HT1080 (cell line): ENCODE measurements at places on chromosomes 7 and 10. TPM values are rescaled to one million over a fixed set of nuclear protein-coding genes. Genes with fewer than 3 reads are reported as not detected.

CFAP43 gene
- total RNA-seq = not detected in 2 replicates

NSUN6 gene
- 8.5 and 9.8 TPM in 2 replicates for total RNA-seq

ACTL6B gene
- not detected in 2 replicates for total RNA-seq

LLCFC1 gene
- total RNA-seq = not detected in 2 replicates

CPN1 gene
- total RNA-seq = not detected in 2 replicates

GPR15LG gene
- total RNA-seq = not detected in 2 replicates

AGR3 gene
- not detected in 2 replicates for total RNA-seq

WNT8B gene
- not detected in 2 replicates for total RNA-seq

CTNNA3 gene
- not detected in 2 replicates for total RNA-seq

SORCS3 gene
- 0.03 and 0.05 TPM in 2 replicates for total RNA-seq

HIF1AN gene
- total RNA-seq = 9.0 and 9.8 TPM in 2 replicates

SPDYE18 gene
- not detected in 2 replicates for total RNA-seq

KNDC1 gene
- not detected in 2 replicates for total RNA-seq

FAM131B gene
- total RNA-seq = 4.7 and 7.0 TPM in 2 replicates

CYP26C1 gene
- not detected in 2 replicates for total RNA-seq
